ENCODE measurements at places on chromosomes 4 and X. TPM values are rescaled to one million over a fixed set of nuclear protein-coding genes. Genes with fewer than 3 reads are reported as not detected.

The MTNR1A gene
- total RNA-seq: not detected

DNA sequence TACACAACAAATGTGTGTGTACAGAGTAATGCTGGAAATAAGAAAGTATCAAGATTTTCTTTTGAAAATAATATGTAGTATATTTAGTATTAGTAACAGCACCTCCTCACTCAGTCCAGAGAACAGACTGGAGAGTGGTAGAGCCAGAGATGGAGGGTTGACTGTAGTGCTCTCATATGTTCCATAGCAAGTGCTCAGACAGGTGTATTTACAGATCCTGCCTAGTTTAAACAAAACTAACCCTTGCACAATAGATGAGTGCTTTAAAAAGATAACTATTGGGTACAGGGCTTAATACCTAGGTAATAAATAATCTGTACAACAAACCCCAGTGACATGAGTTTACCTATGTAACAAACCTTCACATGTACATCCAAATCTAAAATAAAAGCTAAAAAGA lies 381.0 kb upstream of the EMCN start:
- DNase-seq: no peak

GRCh38 chr4:151711646-151712045 lies 49.2 kb downstream of the GATB start:
- no peak for DNase-seq

GRCh38 chrX:1140236-1140681 lies 72.2 kb downstream of the CRLF2 start:
- no peak for DNase-seq

DNA sequence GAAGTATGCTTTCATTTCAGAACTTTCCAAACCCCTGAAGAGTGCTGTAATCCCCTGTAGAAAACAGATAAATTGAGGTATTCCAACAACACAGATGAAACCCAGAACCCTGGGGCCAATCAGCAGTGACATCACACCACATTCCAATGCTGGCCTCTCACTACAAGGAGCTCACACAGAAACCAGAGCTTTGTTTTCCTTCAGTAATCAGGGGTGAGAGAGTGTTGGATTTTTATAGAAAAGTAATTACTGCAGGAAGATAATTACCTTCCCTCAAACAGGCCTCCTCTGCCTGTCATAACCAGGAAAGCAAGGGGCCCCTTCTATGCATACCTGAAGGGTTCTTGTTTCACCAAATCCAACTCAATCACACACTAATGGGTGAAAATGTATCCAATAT lies 246.2 kb downstream of the SCFD2 start:
- no peak for DNase-seq

GRCh38 chrX:68419975-68420374 lies 13.3 kb downstream of the OPHN1 start:
- DNase-seq: no peak

DNA sequence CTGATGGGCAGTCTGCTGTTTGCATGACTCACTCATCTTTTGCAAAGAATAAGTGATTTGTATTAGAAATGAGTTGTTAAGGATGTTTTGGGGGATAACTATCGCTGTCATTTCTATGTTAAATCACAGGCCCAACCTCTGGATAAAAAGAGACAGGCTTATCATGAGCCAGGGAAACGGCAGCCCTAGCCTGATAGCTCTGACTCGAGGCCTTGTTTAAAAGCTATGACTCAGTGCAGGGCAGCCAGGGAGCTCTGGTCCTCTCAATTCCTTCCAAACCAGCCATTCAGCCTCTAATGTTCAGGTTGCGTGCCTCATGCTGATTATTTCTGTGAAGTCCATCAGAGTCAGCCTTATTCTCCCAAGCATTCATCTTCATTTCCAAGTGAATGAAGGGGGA lies 305.9 kb upstream of the HAND2 start:
- no peak for DNase-seq

- DNase-seq: no peak
Measured at GRCh38 chrX:14946606-14947155, 73.5 kb downstream of the MOSPD2 start.

The MAGEC1 gene
- not detected for total RNA-seq

- no peak for DNase-seq
Measured at GRCh38 chr4:140098455-140099160, 55.4 kb downstream of the MAML3 start.

The LRIT3 gene
- total RNA-seq: 0.31 TPM

The CENPVL2 gene
- total RNA-seq: not detected

DNA sequence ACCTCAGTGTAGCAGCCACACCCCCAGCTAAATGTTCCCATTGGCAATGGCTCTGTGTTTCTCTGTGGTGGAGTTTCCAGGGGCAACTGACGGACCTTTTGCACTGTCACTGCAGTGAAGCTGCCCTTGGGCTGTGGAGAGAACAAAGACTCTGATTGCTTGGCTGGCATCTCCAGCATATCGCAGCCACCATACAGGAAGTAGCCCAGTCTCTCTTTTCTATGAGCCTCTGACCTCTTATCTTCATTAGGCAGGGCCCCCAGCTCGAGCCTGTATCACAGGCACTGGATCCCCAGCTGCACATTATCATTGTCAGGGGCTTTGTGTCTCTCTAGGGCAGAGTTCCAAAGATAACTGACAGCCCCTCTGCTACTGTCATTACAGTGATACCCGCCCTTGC lies 483.5 kb downstream of the ARAP2 start:
- no peak for DNase-seq

DNA sequence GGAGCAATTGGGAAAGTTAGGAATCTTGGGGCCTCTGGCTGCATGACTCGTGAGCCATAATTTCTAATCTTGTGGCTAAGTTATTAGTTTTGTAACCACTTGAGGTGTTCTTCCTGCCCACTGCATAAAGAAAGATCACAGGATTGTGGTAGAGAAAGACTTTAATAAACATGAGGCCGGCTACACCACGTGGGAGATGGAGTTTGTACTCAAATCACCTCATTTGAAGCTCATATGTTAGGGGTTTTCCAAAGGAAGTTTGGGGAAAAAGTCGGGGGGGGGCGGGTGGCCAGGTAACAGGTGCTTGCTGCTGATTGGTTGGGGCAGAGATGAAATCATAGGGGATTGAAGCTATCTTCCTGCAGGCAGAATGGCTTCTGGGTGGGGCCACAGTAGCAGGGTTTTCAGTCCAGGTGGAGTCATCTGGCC lies 287.8 kb downstream of the ZNF674 start:
- no peak for DNase-seq

DNA sequence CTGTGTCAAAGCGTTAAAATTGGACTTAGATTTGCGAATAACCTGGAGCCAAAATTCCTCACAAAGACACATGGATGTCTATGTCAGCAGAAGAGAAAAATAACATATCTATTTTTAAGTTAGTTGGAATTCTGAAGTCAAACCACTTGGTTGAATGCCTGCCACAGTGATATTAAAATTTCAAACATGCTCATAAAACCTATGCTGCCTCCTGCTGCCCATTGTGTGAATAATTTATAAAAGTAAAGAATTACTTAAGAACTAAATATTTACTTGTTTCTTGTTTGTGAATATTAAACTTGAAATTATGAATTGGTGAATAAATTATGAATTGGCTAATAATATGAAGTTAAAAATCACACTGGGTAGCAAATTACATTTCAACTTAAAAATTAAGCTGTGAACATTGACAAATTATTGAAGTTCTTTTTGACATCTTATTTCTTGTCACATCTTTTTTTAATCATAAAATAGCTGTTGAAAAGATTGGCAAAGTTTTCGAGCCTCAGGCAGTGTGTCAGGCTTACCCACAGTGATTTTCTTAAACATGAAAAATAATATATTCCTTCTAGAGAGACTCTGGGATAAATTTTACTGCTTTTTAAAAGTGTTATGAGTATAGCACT lies 35.4 kb downstream of the FABP2 start:
- DNase-seq: no peak

DNA sequence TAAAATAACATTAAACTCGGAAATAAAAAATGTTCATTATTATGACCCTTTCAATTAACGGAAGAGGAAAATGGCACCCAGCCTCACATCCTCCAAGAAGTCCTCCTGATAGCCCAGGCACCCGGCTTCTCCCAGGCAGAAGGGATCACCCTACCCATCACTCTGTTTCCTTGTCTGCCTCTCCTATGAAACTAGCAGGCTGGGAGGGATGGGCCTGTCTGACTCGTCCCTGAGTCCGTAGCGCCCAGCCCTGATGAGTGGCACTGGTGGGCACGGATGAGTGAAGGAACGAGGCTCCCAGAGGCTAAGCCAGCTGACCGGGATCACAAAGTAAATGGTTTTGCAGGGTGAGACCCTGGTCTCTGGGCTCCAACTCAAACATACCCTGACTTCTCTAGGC lies 28.6 kb upstream of the KIAA0232 start:
- no peak for DNase-seq

GRCh38 chrX:9310616-9311015 lies 154.2 kb upstream of the TBL1X start:
- no peak for DNase-seq

GRCh38 chrX:22950269-22951266 lies 49.2 kb upstream of the DDX53 start:
- no peak for DNase-seq
